ENCODE measurements at places on chromosomes 7 and 10.

DNA sequence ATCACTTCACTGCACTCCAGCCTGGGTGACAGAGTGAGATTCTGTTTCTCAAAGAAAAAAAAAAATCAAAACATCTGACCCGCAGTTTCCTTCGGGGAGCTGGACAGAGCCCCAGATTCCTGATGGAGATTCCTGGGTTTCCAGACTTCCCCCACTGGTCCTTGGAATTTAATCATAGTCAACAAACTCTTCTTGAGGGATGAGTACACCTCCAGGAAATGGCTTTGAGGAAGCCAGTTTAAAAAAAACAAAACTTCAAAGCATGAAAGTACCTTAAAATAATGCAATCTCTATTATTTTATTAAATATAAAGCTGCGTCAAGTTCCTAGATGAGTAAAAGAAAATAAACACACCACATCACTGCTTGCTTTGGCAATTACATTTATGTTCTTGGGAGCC is 1.2 kb upstream of the MAD1L1 start:
- no peak for DNase-seq

- DNase-seq: no peak
These were observed 73.1 kb downstream of the LANCL2 start for GRCh38 chr7:55438085-55438756.

DNA sequence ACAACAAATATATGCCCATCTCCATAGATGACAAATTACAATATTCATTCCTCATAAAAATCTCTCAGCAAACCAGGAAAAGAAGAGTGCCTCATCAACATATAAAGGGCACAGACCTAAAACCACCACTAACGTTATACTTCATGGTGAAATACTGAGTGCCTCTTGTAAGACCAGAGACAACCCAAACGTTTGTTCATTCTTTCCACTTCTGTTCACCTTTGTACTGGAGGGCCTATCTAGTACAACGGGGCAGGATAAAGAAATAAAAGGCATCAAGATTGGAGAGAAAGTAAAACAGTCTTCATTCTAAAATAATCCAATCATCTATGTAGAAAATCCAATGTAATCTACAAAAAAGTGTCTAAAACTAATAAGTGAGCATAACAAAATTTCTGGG is 79.1 kb downstream of the LARP4B start:
- DNase-seq: no peak

DNA sequence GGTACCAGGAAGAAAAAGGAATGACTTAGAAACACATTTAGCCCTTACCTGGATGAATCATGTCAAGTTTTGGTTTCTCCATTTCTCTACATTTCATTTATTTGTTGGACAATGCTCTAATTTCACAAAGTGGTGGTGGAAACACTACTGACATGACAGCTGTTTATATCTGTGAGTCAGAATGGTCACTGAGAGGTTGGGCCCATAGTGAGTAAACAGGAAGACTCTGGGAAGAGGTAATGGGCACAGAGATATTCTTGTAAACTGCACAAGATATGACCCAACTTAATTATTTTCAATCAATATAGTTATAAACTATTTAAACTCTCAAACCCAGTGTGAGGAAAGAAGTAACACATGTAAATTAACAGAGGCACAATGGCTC is 176.3 kb upstream of the MEOX2 start:
- no peak for DNase-seq

GRCh38 chr10:99854860-99855259 is 72.4 kb downstream of the ABCC2 start:
- DNase-seq: no peak

DNA sequence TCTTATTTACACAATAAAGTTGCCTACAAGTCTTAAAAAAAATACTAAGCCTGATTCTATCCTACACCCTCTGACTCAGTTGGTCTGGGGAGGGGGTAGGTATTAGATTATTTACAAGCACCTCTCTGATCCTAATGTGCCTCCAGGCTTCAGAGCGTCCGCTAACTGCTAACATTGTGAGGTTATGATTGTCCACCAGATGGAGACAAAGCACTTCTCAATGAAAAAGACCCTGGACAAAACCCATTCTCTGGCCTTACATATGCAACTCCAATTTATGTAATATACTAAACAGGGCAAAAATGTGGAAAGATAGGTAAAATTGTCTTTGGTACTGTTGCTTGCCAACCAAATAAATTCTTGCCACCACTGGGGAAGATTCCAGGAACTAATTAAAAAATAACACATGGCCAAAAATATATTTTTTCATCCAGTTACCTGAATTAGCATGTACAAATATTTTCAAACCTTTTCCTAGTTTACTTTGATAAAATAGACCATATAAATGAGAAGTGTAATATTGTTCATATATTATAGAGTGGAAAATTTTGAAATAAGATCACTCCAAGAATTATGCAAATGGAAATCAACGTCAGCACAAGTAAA is 92.4 kb downstream of the KIF20B start:
- peak; percentile 74 for DNase-seq

DNA sequence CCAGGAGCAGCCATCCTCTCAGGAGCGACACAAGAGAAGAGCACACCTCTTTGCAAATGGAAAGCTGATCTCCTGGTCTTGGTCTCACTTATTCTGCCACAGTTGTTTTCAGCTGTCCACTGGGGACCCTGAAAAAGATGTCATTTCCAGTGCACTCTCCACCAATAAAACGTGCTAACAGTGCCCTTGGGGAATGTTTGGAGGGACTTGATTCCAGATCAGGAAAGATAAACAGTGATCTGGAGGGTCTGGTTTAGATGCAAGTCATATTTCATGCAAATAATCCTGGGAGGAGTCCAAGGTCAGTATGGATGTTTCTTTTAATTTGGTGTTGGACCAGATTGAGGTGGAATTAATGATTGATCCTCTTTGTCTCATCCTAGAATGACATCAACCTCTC is 185.0 kb downstream of the CREB5 start:
- no peak for DNase-seq

- no peak for DNase-seq
These were observed 66.5 kb upstream of the TCF7L2 start for GRCh38 chr10:112883360-112884178.

- no peak for DNase-seq
These were observed 107.6 kb downstream of the ADCY1 start for GRCh38 chr7:45681596-45682357.

DNA sequence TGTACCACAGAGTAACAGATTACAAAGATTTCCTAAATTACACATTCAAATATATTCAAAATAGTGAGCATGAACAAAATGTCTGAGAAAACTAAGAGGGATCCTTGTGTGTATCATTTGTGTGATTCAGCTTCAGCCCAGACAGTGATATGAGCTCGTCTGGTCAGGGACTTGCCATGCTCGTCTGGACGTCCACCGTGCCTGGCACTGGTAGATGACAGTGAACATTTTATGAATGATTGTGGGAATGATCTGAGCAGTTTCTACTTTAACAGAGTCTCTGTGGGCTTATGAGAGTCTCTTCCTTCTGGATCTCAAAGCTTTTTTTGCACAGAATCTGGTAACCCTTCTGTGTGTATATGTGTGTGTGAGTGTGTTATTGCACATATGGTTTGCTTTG is 34.2 kb upstream of the ANKRD2 start:
- peak; percentile 61 for DNase-seq

- DNase-seq: peak; percentile 88
These were observed 195.3 kb downstream of the PPP1R9A start for GRCh38 chr7:95102662-95103061.

- no peak for DNase-seq
These were observed 4.1 kb downstream of the BAIAP2L1 start for GRCh38 chr7:98396768-98397167.

DNA sequence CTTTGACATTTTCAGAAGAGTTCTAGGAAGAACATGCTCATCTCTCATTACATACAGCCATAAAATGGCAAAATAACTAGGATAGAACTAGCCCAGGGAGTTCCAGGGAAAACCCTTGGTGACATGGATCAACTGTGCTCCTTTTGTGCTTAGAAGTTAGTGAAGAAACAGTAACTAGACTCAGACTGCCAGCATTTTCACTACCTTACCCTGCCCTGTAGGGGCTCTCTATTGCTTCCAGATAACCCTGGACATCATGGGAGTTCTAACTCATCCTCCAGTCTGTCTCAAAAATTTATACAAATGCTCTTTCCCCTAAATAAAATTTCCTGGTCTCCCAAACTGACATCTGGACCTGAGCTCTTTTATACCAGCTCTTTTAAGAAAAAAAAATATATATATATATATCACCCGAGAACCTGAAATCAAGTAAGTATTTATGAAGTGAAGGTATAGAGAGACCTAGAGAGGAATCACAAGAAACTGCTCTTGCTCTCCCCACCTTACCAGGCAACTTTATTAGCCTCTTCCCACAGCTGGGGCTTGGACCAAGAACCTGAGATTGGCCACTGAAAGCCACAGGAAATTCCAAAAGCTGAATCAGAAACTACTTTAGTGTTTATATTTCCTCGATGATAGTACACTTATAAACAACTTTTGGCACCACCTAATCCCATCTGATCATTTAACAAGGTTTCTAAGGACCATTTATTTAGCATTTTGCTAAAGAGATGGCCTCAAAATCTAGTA is 101.4 kb downstream of the RELN start:
- peak; percentile 25 for DNase-seq

- no peak for DNase-seq
These were observed 45.5 kb downstream of the NOD1 start for GRCh38 chr7:30433082-30433481.

GRCh38 chr10:29007748-29008610 is 280.9 kb upstream of the LYZL1 start:
- no peak for DNase-seq

GRCh38 chr7:139648391-139648861 is 124.9 kb downstream of the CLEC2L start:
- DNase-seq: no peak

GRCh38 chr7:64878684-64879083 is 24.4 kb upstream of the ZNF273 start:
- no peak for DNase-seq

- DNase-seq: no peak
These were observed 3.6 kb upstream of the GIMAP7 start for GRCh38 chr7:150511048-150511447.

DNA sequence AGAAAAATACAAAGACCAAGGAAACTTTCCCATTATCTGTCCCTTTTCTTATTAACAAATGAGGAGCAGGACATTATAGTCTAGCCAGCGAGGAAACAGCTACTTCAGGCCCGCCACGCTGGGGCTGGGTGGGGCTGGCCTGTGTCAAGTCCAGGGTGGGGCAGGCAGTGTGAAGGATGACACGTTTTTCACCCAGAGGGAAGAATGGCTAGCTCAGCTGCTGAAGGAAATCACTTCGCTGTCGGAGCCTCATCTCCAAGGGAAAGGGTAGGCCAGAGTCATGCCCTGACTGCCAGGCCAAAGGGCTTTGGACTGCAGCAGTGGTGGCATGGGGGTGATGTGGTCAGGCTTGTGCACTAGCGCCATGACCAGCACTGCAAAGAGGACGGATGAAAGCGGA is 24.4 kb downstream of the COL13A1 start:
- no peak for DNase-seq

DNA sequence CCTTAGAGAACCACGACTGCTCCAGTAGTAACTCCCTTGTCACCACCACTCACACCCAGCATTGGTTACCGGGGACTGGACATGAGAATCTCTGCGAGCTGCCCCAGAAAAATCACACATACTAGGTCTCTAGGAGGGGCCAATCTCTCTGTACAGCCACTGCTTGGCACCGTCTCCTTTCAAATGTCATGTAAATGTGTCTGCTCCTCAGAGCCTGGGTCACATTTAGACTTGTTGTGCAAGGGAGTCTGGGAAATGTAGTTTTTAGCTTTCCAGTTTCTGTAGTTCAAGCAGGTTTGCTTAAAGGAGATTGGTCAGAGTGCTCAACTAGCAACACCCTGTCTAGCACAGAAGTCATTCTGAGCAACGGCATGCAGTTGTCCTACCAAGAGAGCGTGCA is 60.0 kb downstream of the CHN2 start:
- no peak for DNase-seq

- peak; percentile 14 for DNase-seq
These were observed 67.9 kb upstream of the SMNDC1 start for GRCh38 chr10:110372656-110373055.

DNA sequence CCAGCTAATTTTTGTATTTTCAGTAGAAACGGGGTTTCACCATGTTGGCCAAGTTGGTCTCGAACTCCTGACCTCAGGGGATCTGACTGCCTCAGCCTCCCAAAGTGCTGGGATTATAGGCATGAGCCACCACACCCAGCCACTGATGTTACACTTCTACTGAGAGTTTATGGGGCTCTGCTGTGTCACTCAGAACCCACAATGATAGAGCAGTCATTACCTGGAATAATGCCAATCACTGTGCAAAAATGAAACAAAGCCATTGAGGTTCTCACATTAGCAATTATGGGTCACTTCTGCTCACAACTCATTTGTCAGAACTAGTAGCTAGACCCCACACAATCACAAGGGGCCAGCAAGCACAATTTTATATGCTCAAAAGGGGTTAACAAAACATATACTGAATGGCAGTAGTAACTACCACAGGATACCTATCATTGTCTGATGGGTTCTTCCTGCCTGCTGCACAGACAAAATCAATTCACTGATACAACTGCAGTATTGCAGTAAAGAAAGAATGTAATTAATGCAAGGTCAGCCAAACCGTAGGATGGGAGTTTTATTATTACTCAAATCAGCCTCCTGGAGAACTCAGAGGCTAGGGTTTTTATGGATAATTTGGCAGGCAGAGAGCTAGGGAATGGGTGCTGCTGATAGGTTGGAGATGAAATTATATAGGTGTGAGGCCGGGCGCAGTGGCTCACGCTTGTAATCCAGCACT is 72.1 kb upstream of the TRIM24 start:
- no peak for DNase-seq

DNA sequence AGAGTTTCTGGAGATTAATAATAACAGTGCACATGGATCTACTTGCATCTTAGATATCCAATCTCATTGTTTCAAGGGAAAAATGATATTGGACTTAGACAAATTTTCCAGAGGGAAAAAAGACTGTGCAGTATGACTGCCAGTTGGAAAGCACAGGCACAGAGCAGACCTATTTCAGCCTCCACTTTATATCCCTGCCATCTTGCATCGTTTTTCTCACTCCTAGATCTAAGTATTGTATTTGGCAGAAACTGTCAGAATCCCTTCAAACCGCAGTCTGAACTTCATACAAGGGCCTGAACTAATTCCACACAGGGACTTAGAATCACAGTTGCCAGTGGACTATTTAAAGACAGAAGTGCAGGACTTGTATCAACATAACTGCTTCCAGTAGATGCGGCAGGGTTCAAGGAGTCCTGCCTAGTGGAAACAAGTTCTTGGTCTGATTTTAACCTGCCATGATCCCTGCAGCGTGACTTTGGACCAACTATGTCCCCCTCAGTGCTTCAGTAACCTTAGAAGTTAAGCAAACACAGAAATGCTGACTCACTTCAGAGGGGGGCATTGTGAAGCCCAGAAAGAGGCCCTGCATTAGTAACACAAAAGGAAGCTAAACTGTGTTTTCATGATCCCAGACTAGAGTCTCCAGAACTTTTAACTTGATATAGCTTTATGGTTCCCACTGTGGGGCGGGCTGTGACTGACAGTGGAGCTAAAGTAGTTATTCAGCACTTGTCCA is 95.7 kb upstream of the PALS2 start:
- peak; percentile 91 for DNase-seq

DNA sequence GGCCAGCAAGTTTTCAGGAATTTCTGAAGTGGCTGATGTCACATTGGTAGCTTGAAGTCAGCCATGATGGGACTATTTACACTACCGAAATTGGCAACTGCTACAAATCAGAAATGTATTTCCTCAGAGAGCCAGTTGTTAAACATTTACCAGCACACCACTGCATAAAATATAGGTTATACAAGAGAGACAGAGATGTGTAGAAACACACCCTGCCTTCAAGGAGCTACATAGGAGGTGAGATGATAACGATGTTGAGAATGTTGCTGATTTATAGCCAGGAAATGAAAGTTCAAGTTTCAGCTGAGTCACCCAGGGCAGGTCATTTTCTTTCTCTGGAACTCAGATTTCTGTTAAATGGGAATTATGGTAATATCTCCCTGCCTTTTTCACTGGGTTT is 46.0 kb upstream of the TCF7L2 start:
- DNase-seq: no peak
